ENCODE measurements at places on chromosomes 16 and 17.

DNA sequence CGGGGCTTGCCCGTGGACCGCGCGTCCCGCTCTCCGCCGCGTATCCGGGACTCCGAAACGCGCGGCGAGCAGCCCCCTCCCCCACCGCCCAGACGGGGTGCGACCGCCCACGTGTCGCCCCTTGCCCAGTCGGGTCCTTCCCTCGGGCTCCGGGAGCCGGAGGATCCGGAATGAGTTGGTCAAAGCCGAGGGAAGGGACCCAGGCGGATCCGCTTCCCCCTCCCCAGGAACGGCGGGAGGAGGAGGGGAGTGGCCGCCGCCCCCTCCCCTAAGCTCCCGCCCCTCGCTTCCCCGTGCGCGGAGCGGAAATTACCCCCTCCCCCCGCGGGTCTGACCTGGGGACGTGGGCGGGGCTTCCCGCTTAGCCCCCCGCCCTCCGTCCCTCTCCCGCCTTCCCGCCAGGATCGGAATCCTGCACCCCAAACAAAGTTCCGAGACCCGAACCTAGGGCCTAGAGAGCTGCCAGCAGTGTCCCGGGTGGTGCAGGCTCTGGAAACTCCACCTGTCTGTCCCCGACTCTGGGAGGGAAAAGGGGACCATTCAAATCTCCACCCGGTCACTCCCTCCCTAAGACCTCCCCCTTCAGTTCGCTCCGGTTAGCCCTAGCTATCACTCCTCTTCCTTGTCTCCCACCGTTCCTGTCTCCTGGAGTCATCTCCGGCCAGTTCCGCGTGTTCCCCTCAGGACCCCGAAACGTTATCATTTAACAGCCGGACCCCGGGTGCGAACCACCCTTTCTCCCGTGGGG lies 1.0 kb upstream of the IGF2BP1 start:
- no peak for DNase-seq

GRCh38 chr16:8905168-8905762 lies 23.1 kb downstream of the LITAFD start:
- peak; percentile 41 for DNase-seq

DNA sequence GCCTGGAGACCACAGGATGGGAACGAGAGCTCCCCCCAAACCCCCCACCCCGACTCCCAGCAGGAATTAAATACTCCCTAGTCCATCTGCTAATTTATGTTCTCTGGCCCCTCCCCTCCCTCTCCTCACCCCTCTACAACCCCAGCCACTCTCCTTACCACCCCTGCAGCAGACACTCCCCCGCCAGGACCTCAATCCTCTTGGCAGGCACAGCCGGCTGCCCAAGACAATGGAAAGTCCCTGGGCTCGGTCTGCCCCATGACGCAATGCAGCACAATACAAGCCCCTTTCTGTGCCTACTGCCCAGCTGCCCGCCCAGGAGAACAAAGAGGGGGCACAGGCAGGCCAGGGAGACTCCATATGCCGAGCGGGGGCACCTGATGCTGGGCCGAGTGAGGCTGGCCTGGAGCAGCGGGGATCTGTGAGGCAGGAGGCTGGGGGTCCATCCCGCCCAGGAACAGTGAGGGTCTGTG lies 30.3 kb upstream of the CDC42EP4 start:
- DNase-seq = peak; percentile 64

DNA sequence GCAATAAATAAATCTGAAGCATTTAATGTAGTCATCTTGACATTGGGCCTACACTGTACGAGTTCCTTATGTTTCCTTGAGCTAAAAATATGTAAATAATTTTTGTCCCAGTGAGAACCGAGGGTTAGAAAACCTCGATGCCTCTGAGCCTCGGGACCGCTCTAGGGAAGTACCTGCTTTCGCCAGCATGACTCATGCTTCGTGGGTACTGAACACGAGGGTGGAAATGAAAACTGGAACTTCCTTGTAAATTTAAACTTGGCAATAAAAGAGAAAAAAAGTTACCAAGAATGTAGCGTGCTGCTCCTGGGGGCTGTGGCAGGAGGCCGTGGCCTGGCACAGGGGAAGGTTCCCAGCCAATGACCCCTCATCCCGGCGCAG lies 74.1 kb downstream of the SOCS1 start:
- no peak for DNase-seq

DNA sequence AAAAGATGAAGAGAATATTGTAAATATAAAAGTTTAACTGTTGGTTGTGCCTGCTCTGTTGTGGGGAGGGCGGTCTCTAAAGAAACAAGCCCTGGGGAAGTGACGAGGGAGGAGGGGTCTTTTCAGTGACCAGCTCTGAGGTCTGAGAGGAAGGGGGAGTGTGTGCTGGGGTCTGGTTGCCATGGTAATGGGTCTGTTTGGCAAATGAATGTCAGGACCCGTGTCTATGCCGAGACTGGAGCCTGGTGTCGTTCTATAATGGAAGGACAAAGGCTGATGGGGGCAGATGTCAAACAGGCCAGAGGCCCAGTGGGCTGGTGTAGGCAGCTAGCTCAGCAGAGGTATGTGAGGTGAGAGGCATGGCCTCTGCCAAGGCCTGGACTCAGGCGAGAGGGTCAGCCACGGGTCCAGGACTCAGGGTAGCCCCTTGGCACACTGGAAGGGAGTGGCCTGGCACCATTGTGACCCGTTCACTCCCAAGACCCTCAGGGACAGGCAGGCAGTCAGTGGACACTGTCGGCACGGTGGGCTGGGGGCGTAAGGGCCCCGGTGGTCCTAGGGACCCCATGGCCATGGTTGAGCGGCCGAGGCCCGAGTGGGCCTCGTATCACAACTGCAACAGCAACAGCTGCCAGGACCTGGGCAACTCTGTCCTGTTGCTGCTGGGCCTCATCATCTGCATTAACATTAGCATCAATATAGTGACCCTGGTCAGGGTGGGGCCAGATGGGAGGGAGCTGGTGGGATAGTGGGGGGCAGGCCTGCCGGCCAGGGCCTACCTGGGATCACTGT lies at the start of gene SPEM1:
Gene SPEM1, plus strand, starts transcription at position 506 of the 792 bp plus-strand sequence. Its CDS starts 61 bp downstream, at position 567.
- no peak for DNase-seq

All from brain microvascular endothelial cell (primary cell).